ENCODE measurements at places on chromosomes 6 and 20.

DNA sequence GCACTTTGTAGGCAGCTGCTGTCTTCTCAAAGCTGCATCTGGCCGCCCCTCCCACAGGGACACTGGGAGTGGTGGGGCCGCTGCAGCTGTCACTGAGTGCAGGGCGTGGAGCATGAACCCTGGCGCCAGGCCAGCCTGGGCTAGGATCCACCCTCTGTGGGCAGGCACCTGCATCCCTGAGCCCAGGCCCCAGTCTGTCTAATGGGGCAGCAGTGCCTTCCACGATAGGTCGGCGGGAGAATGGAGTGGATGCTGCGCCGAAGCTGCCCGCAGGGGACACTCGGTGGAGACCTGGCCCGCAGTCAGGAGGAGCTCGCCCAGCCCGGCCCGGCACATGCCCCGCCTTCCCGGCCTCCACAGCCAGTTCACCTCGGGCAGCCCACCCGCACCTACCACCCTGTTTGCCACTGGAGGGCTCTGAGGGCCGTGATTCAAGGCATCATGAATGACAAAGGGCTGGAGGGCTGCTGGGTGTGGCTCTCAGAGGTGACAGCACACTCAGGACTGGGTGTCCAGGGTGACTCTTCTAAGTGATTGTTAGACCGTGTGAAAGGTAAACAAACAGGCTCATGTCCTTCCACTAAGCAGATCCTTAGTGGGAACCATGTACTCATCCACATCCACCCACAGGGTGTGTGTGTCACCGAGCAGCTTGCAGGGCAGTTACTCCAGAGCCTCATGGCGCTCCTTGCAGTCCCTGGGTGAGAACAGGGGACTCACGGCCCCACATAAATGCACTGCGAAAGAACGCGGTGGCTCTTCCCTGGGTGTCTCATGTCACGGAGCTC is 133.9 kb downstream of the AGPAT4 start:
- no peak for DNase-seq

GRCh38 chr6:156910938-156911337 is 133.8 kb downstream of the ARID1B start:
- DNase-seq, result no peak

GRCh38 chr6:108535114-108535742 is 25.5 kb upstream of the FOXO3 start:
- DNase-seq, result no peak

DNA sequence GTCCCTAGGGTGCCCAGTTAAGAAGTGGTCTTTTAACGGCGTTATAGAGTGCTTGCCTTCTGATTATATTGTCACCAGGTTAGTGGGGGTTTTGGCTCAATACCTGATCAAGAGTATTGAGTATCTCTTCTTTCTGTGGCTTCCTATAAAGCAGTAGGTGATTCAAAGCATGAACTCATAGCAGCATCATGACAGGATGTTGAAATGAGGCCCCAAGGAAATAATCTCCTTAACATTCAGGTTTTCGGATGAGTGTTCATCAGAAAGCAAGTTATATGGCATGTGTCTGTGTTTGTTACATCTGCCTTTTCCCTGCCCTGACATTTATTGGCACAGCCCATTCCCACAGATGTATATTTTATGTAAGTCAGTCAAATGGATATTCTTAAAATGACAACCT is 301.0 kb downstream of the FARS2 start:
- no peak for DNase-seq

DNA sequence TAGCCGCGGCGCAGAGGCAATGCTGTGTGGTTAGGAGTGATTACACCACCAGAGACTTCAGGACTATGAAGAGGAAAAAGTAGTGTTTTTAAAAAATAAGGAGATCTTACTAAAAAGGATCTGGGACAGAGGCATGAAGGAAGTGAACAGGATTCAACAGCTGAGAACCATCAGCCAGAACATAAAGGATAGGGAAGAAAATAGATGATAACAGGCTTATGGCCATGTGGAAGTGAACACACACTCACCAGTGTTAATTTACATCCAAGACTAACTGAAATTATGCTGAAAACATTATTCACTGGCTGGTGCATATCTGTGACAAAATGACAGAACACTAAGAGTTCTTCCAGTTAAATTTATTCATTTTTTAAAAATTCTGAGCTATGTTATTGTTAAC is 47.5 kb upstream of the BCLAF1 start:
- DNase-seq, result no peak

DNA sequence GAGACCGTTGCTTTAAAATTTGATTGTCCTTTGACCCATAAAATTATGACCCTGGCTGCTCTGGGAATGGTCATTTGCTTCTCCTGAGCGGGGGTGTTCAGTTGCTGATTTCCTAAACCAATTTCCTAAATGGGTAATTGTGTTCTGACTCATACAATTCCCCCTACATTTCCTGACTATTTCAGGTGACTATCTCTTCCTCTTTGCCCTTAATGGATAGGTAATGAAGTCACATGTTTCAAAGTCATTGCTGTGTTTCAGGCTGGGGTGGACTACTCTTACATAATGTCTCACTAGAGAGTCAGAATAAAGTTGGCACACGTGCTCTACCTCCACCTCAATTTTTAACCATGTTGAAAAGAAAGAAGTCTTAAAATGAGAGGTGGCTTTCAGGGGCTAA is 109.8 kb downstream of the DOK5 start:
- DNase-seq, result no peak
